ENCODE measurements at places on chromosomes 12 and 14.

- DNase-seq, result no peak
Observed at GRCh38 chr12:105729926-105730325, 399.4 kb downstream of the C12orf75 start.

DNA sequence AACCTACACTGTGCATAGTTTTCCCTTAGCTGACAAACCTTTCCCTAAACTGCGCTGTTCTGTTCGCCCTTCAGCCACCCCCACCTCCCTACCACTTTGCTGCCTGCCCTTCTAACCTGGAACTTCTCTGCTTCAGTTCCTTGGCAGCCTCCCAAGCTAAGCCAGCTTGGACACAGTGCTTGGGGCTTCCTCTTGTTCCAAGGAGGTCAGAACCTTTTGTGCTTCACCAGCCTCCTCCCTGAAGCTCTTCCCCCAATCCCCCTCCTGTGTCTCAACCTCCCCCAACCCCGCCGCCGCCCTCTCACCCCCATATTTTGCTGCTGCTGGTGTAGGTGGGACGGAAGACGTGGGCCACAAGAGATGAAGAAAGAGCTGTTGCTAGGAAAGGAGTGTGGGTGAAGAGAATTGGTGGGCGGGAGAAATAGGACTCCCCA is 8.1 kb upstream of the RIC8B start:
- no peak for DNase-seq

DNA sequence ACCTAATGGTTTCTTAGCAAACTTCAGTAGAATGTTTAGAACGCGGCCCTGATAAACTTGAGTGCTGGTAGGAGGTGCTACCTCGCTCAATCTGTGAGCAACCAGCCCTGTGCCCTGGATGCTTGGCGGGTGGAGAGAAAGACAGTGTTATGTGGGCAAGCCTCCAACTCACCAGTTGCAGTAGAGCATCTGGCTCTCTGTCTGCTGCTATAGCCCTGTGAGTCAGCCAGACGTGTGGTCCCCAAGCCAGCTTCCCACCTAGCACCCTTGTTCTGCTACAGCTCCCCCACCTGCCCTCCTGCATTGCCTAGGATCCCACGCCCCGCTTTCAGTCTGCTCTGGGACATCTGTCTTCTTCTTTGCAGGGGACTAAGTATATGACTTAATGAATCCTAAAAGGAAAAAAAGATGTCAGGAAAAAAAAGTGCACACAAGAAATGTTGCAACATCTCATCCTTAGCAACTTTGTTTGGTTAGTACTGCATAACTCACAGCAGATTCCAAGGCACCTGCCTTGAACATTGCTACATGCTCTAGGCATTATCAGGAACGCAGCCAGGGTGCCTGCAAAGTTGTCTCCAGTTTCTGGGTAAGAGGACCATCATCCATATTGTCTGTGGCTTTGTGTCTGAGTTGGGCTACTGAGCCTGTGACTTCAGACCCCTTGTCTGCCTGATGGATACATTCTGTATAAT is 13.6 kb downstream of the SNRNP35 start:
- DNase-seq, result no peak

DNA sequence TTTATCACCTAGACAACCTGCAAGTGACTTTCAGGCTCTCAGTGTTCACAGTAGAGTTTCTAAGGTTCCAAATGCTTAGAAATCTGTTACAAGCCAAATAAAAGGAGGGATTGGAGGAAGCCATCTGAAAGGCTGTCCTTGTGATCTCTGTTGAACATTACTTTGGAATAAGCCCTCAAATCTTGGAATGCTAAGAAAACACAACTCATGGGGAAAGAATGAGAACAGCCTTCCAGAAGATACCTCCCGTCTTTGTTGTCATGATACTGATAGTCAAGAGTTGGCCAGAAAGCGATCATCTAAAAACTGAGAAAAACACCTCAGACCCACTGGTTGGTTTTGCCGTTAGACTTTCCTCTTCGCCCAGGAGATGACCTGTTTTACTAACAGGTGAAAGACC is 44.4 kb upstream of the KCNK13 start:
- DNase-seq, result no peak

DNA sequence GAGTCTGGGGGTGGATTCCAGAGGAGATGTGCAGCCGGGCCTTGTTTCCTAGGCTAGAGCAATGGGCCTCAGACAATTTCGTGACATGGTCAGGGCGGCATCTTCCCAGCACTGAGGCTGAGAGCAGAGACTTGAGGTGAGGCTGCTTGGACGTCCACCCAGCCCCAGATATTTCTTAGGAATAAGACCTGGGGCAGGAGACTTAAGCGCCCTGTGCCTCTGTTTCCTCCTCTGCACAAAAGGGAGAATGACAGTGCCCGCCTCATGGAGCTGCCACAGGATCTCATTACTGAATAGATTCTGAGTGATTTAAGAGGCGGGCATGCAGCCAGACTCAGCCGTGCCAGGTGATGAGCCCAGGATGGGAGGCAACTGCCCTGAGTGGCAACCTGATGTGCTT is 297.9 kb upstream of the SFSWAP start:
- DNase-seq, result no peak

DNA sequence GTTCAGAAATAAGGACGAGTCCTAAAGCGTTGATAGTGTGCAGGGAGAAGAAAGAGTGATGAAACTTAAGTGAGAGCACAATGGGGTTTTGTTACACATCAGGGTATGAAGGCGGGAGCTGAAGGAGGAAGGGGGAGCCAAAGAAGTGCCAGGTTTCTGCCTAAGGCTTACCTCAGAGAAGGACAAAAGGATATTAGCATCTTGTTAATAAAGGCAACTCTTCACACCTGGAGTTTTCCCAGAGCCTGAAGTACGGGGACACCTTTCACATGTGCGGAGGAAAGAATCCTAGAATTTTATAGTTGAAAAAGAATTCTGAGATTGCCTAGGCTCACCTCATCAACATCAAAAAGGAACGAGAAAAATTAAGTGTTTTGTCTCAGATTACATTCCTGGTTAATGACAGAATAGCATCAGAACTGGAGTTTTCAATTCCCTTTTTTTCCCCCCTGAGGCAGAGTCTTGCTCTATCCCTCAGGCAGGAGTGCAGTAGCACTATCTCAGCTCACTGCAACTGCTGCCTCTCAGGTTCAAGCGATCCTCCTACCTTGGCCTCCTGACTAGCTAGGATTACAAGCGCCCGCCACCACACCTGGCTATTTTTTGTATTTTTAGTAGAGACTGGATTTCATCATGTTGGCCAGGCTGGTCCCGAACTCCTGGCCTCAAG is 2.2 kb upstream of the SAV1 start:
- no peak for DNase-seq

DNA sequence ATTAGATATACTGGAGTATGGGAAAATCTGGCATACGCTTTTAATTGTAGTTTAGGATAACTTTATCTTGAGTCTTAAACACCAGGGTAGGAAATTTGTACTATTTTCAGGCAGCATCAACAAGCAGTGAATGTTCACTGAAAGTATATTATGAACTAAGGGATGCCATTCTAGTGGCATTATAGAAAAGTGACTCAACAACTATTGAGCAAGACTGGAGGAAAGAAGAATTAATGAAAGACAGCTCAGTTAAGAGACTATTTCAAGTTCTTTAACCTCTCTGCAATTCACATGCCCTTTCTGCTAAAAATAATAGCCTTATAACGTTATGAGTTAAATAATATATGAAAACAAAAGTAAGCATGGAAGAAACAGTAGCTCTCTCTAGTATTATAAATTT is 343.1 kb downstream of the FSCB start:
- no peak for DNase-seq

Measured in stimulated activated CD8-positive, alpha-beta memory T cell treated with anti-CD3 and anti-CD28 coated beads, Interleukin-12 subunit alpha, Interleukin-12 subunit beta, amount 100 ng/mL, for 4 hours (primary cell).